ENCODE measurements at places on chromosomes 3 and 15. TPM values are rescaled to one million over a fixed set of nuclear protein-coding genes. Genes with fewer than 3 reads are reported as not detected.

GRCh38 chr15:87755226-87755625, 501.3 kb downstream of the NTRK3 start:
- H3K27ac ChIP-seq, result no peak overlapping the region
- H3K36me3 ChIP-seq, result no peaks in the 10 kb centered on the region

DNA sequence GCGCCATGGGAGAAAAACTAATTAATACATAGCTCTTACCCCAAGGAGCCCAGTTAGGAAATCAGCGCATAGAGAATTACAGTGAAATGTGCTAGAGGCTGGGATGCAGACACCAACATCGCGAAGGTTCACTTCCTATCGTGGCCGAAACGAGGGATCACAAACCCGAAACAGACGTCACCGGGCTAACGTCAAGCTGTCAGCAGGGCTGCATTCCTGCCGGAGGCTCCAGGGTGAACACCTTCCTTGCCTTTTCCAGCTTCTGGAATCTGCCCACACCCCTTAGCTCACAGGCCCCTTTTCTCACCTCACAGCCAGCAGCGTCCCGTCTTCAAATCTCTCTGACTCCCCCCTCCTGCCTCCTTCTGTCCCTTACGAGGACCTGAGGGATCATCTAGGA, 13.0 kb downstream of the GP5 start:
- no peak overlapping the region for H3K4me3 ChIP-seq
- no peaks in the 10 kb centered on the region for H3K27me3 ChIP-seq
- H3K27ac ChIP-seq, result no peak overlapping the region
- H3K4me1 ChIP-seq, result no peaks in the 10 kb centered on the region
- H3K36me3 ChIP-seq, result peaks cover 1% of the 10 kb centered on the region

The LRTM1 gene
- total RNA-seq, result not detected

GRCh38 chr3:53579636-53580035, 85.2 kb downstream of the CACNA1D start:
- no peak overlapping the region for H3K4me3 ChIP-seq
- H3K36me3 ChIP-seq, result no peaks in the 10 kb centered on the region
- H3K4me1 ChIP-seq, result no peaks in the 10 kb centered on the region
- DNase-seq, result no peak

GRCh38 chr3:56915966-56916586, 114.3 kb upstream of the ARHGEF3 start:
- peak overlapping the region; percentile 86 for H3K4me3 ChIP-seq
- H3K4me1 ChIP-seq, result peaks cover 72% of the 10 kb centered on the region

DNA sequence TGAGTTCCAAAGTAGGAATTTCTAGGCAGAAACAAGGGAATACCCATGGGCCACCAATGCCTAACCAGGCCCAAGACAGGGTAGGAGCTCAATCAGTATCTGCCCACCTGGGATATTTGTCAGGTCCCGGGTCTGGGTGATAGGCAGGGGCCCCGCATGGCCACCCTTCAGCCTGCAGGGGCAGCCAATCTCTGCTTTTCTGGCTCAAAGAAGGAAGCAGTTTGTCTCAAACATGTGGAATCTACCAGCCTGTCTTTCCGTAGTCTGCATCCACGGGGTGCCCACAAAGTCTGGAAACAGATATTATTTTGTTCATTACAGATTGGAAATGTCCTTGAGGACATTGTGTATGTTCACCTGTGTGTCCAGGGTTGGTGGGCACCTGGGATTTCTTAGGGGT, 56.2 kb downstream of the CEMIP start:
- H3K36me3 ChIP-seq, result no peaks in the 10 kb centered on the region
- no peak overlapping the region for H3K4me3 ChIP-seq
- H3K27ac ChIP-seq, result no peak overlapping the region
- H3K4me1 ChIP-seq, result no peaks in the 10 kb centered on the region
- no peak for DNase-seq
- no peaks in the 10 kb centered on the region for H3K27me3 ChIP-seq

The CPNE9 gene
- not detected for total RNA-seq

The LTK gene
- not detected for total RNA-seq

DNA sequence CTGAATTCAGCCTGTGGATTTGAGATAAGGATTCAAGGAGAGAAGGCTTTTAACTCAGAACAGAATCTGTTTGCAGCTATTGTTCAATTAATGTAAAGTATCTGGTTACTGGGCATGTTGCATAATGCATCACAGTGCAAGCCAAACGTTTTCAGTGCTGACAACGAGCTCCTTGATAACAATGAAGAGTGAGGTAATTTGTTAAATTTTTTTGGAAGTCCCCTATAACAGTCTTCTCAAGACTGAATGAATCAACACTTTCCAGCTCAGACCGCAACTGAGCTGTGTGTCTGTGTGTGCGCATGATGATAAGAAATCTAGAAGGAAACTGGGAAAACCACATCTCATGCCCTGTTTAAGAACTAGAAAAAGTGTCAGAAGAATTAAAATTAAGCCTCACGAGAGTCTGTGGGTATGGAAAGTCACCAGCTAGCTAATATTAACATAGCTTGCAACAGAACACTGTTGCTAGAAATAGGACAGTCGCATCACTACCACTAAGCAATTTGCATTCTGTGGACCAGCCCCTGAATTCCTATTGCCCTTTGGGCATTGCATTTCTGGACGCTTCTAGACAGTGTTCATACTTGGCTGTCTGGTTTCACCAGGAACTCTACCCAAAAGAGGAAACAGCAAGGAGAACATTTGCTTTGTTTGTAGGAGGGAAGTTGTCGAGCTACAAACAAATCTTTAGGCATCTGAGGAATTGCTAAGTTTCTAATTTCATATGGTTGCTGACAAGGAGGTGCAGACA, 43.7 kb upstream of the ATP2C1 start:
- H3K4me3 ChIP-seq, result peak overlapping the region; percentile 45
- DNase-seq, result peak; percentile 83
- peaks cover 44% of the 10 kb centered on the region for H3K27me3 ChIP-seq
- H3K27ac ChIP-seq, result peak overlapping the region; percentile 59
- H3K36me3 ChIP-seq, result no peaks in the 10 kb centered on the region
- H3K4me1 ChIP-seq, result peaks cover 27% of the 10 kb centered on the region

DNA sequence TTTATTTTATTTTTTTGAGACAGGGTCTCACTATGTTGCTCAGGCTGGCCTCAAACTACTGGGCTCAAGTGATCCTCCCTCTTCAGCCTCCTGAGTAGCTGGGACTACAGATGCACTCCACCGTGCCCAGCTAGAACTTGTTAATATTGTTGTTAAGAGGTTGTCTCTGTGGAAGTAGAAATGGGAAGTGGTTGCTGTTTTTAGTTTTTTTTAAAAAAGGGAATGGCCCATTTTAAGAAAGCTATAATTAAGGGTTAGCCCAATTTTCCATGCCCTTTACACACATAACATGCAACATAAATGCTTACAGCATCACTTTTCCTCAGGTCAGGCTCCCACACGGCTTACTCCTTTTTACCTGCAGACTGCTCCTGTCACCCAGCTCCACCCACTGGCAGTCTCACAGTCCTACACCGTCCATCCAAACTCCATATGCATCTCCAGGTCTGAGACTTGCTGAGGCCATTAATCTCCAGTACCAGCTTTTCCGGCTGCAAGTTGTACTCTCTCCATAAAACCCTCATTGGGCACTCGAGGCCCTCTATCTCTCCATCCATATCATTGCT, 19.8 kb downstream of the MORC1 start:
- no peak overlapping the region for H3K4me3 ChIP-seq
- DNase-seq, result peak; percentile 19
- no peaks in the 10 kb centered on the region for H3K4me1 ChIP-seq

- H3K36me3 ChIP-seq, result no peaks in the 10 kb centered on the region
- H3K27me3 ChIP-seq, result no peaks in the 10 kb centered on the region
- H3K4me1 ChIP-seq, result no peaks in the 10 kb centered on the region
- no peak overlapping the region for H3K4me3 ChIP-seq
- no peak overlapping the region for H3K27ac ChIP-seq
Measured at GRCh38 chr15:69099941-69100340, 60.5 kb upstream of the GLCE start.

DNA sequence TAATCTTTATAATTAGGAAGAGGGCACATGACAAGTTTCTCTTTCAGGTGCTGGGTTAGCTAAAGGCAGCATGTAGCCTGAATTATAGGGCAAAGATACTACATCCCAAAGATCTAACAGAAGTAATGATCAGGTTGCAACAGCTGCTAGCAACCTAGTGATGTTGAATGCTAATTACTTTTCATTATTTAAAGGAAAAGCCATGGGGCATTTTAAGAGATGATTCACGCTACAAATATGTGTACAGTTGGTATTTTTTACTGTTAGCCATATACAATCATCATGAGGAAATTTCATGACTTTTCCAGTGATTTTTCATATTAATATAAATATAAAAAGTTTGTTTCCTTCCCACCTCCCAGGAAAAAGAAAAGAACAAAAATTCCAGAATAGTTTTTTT, 43.0 kb downstream of the NEK10 start:
- no peaks in the 10 kb centered on the region for H3K4me1 ChIP-seq
- H3K27me3 ChIP-seq, result no peaks in the 10 kb centered on the region
- no peaks in the 10 kb centered on the region for H3K36me3 ChIP-seq

The SNTN gene
- total RNA-seq, result not detected

DNA sequence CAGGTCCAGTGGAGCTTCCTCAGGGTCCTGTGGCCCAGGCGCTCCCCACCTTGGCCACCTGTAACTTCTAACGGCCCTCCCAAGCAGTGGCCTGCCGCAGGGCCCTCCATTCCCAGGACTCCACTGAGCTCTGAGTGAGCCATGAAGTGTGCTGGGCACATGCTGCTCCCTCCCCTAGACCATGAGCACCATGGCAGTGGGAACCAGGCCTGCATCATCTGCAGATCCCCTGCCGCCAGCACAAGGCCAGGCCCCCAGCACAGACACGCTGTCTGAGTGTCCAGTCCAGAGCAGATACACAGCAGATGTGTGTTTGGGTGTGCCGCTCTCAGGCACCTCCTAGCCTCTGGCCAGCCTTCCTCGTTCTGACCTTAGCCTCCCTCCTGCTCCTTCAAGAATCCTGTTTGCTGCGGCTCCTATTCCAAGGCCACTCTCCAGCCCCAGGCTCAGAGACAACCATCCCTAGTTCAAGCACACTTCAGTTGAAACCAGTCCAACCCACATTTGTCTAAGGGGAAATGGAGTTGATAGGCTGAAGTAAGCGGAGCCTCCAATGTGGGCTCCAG, 7.0 kb upstream of the KLF15 start:
- H3K27ac ChIP-seq, result no peak overlapping the region
- no peak for DNase-seq
- H3K27me3 ChIP-seq, result peaks cover 17% of the 10 kb centered on the region
- no peak overlapping the region for H3K4me3 ChIP-seq

GRCh38 chr3:18389108-18389733, 35.9 kb downstream of the SATB1 start:
- H3K27me3 ChIP-seq, result no peaks in the 10 kb centered on the region
- no peak overlapping the region for H3K4me3 ChIP-seq
- H3K4me1 ChIP-seq, result peaks cover 77% of the 10 kb centered on the region
- peaks cover 65% of the 10 kb centered on the region for H3K36me3 ChIP-seq

DNA sequence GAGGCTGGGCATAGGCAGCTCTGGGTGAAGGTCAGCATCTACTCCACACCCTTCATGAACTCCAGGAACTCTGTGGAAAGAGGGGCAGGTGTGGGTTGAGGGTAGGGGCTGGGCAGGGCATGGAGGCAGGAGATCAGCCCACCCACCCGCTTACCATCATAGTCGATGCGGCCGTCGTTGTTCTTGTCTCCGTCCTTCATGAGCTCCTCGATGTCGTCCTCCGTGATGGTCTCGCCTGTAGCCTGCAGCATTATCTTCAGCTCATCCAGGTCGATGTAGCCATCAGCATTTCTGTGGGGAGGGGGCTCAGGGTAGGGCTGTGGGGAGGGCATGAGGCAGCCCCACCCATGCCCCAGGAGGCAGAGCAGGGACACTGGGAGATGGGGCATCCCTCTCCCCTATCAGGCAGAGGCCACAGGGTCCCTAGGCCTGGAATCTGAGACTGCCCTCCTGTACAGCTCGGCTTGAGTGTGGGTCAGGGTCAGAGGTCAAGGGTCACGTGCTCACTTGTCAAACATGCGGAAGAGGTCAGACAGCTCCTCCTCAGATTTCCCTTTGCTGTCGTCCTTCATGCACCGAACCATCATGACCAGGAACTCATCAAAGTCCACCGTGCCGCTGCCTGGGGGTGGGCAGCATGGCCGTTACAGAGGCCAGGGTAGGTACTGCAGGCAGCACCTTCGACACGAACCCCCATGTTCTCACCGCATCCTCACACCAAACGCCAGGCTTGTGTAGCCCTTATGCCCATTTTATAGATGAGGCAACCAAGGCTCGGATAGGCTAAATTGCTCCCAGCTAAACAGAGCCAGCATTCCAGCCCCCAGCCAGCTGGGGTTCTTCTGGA, 2.4 kb downstream of the TNNC1 start:
- H3K4me1 ChIP-seq, result peaks cover 22% of the 10 kb centered on the region
- no peak overlapping the region for H3K4me3 ChIP-seq
- no peak overlapping the region for H3K27ac ChIP-seq
- H3K27me3 ChIP-seq, result no peaks in the 10 kb centered on the region

- no peak overlapping the region for H3K4me3 ChIP-seq
- H3K4me1 ChIP-seq, result no peaks in the 10 kb centered on the region
- DNase-seq, result no peak
- no peaks in the 10 kb centered on the region for H3K36me3 ChIP-seq
- H3K27ac ChIP-seq, result no peak overlapping the region
- H3K27me3 ChIP-seq, result no peaks in the 10 kb centered on the region
Measured at GRCh38 chr15:101081900-101082299, 162.7 kb downstream of the LRRK1 start.

The EFCC1 gene
- 0.10 TPM for total RNA-seq

- peaks cover 8% of the 10 kb centered on the region for H3K4me1 ChIP-seq
- peak; percentile 64 for DNase-seq
- peaks cover under 1% of the 10 kb centered on the region for H3K36me3 ChIP-seq
Measured at GRCh38 chr15:77118882-77119321, 48.0 kb upstream of the TSPAN3 start.

The DNAH12 gene
- 0.05 TPM for total RNA-seq

DNA sequence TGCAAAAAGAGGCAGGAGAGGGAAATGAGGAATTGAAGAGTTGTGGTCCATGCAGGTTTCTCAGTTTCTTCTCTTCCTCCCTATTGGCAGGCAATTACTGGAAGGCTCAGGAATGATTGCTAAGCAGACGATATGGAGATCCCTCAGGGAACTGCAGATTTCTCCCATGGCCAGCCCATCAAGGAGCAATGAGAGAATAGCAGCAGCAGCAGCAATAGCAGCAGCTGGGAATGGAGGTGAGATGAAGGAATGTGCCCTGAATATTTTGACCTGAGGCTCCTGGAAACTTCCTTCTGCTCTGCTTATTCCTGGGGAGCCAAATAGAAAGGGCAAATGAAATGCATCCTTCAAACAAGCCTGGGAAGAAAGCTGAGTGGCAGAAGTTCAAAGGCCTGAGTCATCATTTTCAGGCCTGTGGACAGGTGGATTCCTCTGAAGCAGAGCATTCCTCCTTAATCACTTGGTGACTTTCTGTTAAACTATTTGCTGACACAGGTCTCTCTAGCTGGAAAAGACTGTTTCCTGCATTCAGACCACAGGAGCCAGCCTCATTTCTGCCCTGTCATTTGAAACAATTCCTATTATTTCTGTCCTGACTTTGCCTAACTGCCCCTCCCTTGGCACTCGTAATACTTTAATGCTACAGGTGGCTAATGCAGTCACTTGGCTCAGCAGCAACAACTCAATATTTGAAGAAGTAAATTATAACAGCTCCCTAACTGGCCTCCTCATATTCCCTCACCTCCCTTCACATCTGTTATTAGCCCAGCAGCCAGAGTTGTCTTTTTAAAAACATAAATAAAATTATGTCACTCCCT, 146.9 kb upstream of the GADL1 start:
- no peak for DNase-seq
- H3K4me1 ChIP-seq, result no peaks in the 10 kb centered on the region
- no peak overlapping the region for H3K27ac ChIP-seq

The CD200 gene
- total RNA-seq, result 53.6 TPM

Data from activated naive CD4-positive, alpha-beta T cell treated with anti-CD3 and anti-CD28 coated beads for 36 hours (primary cell).